Spinal cord (tissue), 10 donors: ENCODE measurements at places on chromosomes 7 and 10.

- peaks cover 49% of the 10 kb centered on the region for H3K4me1 ChIP-seq
- peak overlapping the region; percentile 60 for H3K27ac ChIP-seq
- no peak for DNase-seq
- H3K27me3 ChIP-seq = no peaks in the 10 kb centered on the region
These were observed 75.6 kb downstream of the AMZ1 start for GRCh38 chr7:2763597-2763996.

DNA sequence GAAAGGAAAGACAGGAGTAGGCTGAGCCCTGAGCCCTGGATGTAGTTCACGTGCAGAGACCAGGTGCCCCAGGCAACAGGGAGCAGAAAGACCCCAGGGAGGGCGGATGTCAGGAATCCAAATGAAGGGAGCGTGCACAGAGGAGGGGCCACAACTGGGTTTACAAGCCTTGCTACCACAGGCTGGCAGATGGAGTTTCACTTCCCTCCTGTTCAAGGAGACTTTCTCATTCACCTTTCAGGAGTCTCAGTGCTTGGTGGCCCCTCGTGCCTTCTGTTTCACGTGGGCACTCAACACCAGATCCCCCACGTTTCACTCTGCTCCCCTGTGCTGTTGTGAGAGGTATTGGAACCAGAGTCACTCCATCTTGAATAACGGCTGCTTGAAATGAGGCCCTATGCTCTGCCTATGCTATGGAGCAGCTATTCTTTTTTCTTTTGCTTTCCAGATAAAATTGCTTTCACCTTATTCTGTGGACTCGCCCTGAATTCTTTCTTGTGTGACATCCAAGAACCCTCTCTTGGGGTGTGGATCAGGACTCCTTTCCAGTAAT lies 601.4 kb upstream of the IGFBP3 start:
- no peak overlapping the region for H3K27ac ChIP-seq
- H3K36me3 ChIP-seq = no peaks in the 10 kb centered on the region
- no peaks in the 10 kb centered on the region for H3K4me1 ChIP-seq
- DNase-seq = no peak

DNA sequence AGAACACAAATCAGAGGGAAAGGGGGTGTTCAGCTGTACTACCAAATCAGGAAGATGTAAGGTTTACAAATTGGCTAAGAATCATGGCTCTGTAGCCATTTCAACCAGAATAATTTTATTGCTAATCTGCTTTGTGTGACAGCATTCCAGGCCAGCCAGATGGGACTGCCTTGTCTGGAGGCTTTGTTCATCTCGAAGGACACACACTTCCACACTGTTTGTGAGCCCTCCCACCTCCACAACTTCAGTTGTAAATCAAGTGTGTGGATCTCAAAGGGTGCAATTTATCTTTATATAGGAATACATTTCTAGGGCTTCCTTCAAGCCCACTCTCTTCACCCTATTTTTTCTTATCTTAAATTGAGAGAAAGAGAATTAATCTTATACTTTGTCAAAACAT lies 6.9 kb upstream of the OIT3 start:
- peaks cover 4% of the 10 kb centered on the region for H3K4me1 ChIP-seq
- peaks cover 2% of the 10 kb centered on the region for H3K36me3 ChIP-seq
- no peak overlapping the region for H3K27ac ChIP-seq
- no peaks in the 10 kb centered on the region for H3K27me3 ChIP-seq

DNA sequence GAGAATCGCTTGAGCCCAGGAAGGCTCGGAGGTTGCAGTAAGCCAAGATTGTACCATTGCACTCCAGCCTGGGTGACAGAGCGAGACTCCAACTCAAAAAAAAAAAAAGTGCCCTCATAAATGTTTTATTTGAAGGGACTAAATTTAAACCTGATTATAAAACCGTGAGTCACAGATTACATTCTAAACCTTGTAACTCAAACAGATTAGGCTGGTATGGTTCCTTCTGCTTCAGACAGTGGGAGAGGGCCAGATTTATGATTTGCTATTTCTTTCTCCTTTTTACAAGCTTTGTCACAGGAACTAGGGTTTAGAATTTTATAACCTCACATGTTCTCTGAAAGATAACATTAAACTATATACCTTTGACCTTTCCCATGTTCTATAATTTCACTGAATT lies 801.2 kb upstream of the ZWINT start:
- no peaks in the 10 kb centered on the region for H3K36me3 ChIP-seq
- no peak for DNase-seq
- no peaks in the 10 kb centered on the region for H3K27me3 ChIP-seq
- no peaks in the 10 kb centered on the region for H3K4me1 ChIP-seq
- no peak overlapping the region for H3K27ac ChIP-seq
- H3K4me3 ChIP-seq = no peak overlapping the region

- no peak for DNase-seq
- H3K27ac ChIP-seq = peak overlapping the region; percentile 3
- H3K4me1 ChIP-seq = peaks cover 36% of the 10 kb centered on the region
- H3K36me3 ChIP-seq = peaks cover 9% of the 10 kb centered on the region
- peaks cover 23% of the 10 kb centered on the region for H3K27me3 ChIP-seq
- H3K4me3 ChIP-seq = no peak overlapping the region
These were observed 48.3 kb downstream of the PROSER2 start for GRCh38 chr10:11871466-11871865.

- no peak overlapping the region for H3K27ac ChIP-seq
- no peak overlapping the region for H3K4me3 ChIP-seq
- H3K36me3 ChIP-seq = no peaks in the 10 kb centered on the region
- DNase-seq = no peak
- H3K4me1 ChIP-seq = no peaks in the 10 kb centered on the region
- no peaks in the 10 kb centered on the region for H3K27me3 ChIP-seq
These were observed 5.7 kb upstream of the DYNC2I1 start for GRCh38 chr7:158850545-158851102.

DNA sequence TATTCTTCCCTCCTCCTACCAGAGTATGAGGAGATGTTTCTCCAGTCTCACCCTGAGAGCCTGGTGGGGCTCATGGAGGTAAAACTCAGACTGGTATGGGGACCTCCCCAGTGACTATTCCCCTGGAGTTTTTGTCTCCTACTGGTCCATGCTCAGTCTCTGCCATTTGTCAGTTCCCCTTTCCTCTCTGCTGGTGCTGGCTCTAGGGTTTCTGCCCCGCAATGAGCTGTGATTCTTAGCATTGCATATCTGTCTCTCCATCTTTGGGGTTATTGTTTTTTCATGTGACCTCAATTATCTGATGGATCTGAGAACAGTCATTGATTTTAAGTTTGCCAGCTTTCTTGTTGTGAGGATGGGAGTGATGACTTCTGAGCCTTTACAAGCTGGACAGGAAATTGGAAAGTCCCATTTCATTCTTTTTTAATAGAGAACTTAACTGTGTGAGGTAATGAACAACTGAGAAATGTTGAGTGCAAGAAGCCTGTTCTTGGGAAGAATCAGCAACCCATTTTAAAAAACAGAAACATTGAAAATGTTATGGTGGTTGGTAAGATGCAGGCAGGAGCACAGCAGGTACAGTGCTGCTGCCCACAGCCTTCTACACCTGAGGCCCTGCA lies 26.9 kb downstream of the NACAD start:
- peaks cover 12% of the 10 kb centered on the region for H3K36me3 ChIP-seq
- no peaks in the 10 kb centered on the region for H3K27me3 ChIP-seq
- H3K4me1 ChIP-seq = no peaks in the 10 kb centered on the region
- no peak overlapping the region for H3K27ac ChIP-seq
- no peak overlapping the region for H3K4me3 ChIP-seq

- H3K4me1 ChIP-seq = no peaks in the 10 kb centered on the region
- no peak for DNase-seq
- peak overlapping the region; percentile 27 for H3K27ac ChIP-seq
- H3K27me3 ChIP-seq = no peaks in the 10 kb centered on the region
These were observed 53.6 kb downstream of the AGMO start for GRCh38 chr7:15508258-15508657.

GRCh38 chr7:98286093-98286539 lies 4.6 kb downstream of the BRI3 start:
- peaks cover 73% of the 10 kb centered on the region for H3K36me3 ChIP-seq
- no peaks in the 10 kb centered on the region for H3K27me3 ChIP-seq
- H3K4me1 ChIP-seq = peaks cover 65% of the 10 kb centered on the region
- no peak overlapping the region for H3K27ac ChIP-seq
- H3K4me3 ChIP-seq = no peak overlapping the region

DNA sequence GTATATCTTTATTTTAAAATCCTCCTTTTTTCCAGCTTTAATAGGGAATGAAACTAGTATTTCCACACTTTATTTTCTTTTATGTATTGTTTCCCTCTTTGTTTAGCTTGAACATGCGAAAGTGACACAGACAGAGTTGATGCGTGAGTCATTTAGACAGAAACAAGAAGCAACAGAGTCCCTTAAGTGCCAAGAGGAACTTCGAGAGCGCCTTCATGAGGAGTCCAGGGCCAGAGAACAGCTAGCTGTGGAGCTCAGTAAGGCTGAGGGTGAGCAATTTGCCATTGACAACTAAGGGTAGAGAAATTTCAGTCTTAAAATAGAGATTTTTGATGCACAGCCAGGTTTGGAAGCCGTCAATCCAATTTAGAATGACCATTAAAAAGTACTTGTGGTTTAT lies 73.1 kb downstream of the CYP51A1 start:
- H3K4me3 ChIP-seq = no peak overlapping the region
- no peaks in the 10 kb centered on the region for H3K4me1 ChIP-seq
- no peaks in the 10 kb centered on the region for H3K27me3 ChIP-seq
- no peak for DNase-seq
- H3K36me3 ChIP-seq = no peaks in the 10 kb centered on the region
- no peak overlapping the region for H3K27ac ChIP-seq

DNA sequence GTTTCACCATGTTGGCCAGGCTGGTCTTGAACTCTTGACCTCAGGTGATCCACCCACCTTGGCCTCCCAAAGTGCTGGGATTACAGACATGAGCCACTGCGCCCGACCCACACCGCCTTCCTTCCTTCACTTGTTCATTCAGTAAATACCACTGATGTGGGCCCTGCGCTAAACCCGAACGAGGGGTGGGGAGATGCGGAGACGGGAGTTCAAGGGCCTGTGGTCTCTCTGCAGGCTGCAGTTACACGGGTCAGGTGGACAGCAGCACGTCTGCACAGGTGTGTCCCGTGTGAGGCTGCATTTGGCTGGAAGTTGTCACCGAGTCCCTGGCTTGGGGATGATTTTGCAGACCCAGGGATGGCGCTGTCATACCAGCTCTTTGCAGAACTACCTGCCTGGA lies 38.1 kb downstream of the COL26A1 start:
- H3K4me3 ChIP-seq = no peak overlapping the region
- peaks cover 8% of the 10 kb centered on the region for H3K4me1 ChIP-seq
- H3K27ac ChIP-seq = no peak overlapping the region
- no peak for DNase-seq
- no peaks in the 10 kb centered on the region for H3K36me3 ChIP-seq

DNA sequence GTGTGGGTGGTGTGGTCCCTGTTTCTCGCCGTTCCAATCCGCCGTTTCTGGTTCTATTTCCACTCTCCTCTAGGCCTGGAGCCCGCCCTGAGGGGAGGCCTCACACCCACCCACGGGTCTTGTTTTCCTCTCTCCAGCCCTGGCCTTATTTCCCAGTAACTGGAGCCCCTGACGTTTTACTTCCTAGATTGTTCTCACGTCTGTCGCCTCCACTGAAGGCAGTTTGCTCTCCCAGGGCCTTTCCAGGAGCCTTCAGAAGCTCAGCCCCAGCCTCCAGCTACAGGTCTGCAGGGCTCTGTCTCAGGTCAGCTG lies 30.6 kb downstream of the CFAP46 start:
- peaks cover 6% of the 10 kb centered on the region for H3K4me1 ChIP-seq
- no peak overlapping the region for H3K4me3 ChIP-seq
- H3K36me3 ChIP-seq = peaks cover 72% of the 10 kb centered on the region
- H3K27me3 ChIP-seq = no peaks in the 10 kb centered on the region
- no peak for DNase-seq
- H3K27ac ChIP-seq = no peak overlapping the region

GRCh38 chr10:31526681-31527080 lies 207.7 kb downstream of the ZEB1 start:
- H3K4me3 ChIP-seq = no peak overlapping the region
- no peaks in the 10 kb centered on the region for H3K27me3 ChIP-seq
- H3K27ac ChIP-seq = no peak overlapping the region
- no peak for DNase-seq
- H3K4me1 ChIP-seq = no peaks in the 10 kb centered on the region
- peaks cover 8% of the 10 kb centered on the region for H3K36me3 ChIP-seq

- no peak overlapping the region for H3K27ac ChIP-seq
- H3K4me1 ChIP-seq = no peaks in the 10 kb centered on the region
- H3K4me3 ChIP-seq = no peak overlapping the region
These were observed 38.9 kb upstream of the CNNM1 start for GRCh38 chr10:99290306-99290705.

GRCh38 chr7:2643386-2644219 lies 11.8 kb downstream of the TTYH3 start:
- H3K4me1 ChIP-seq = peaks cover 68% of the 10 kb centered on the region
- peaks cover 84% of the 10 kb centered on the region for H3K36me3 ChIP-seq
- no peak overlapping the region for H3K4me3 ChIP-seq
- no peaks in the 10 kb centered on the region for H3K27me3 ChIP-seq
- no peak for DNase-seq
- no peak overlapping the region for H3K27ac ChIP-seq

DNA sequence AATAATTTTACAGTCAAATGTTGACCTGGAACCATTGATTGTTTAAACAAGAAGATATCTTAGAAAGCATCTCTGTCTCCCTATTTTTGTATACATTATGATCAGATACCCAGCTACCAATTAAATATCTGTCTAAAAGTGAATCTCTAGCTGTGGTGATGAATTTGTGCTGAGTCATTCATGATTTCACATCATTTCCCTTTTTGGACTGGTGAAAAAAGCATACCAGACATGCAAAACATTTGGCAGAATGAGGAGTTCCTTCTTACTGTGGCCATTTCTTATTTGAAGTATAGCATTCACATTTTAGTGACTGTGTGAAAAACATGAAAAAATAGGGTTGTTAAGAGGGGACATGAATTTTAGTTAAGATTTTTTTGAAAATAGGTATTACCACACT lies 98.0 kb upstream of the GATA3 start:
- DNase-seq = no peak
- H3K36me3 ChIP-seq = no peaks in the 10 kb centered on the region
- H3K27me3 ChIP-seq = no peaks in the 10 kb centered on the region
- no peaks in the 10 kb centered on the region for H3K4me1 ChIP-seq

DNA sequence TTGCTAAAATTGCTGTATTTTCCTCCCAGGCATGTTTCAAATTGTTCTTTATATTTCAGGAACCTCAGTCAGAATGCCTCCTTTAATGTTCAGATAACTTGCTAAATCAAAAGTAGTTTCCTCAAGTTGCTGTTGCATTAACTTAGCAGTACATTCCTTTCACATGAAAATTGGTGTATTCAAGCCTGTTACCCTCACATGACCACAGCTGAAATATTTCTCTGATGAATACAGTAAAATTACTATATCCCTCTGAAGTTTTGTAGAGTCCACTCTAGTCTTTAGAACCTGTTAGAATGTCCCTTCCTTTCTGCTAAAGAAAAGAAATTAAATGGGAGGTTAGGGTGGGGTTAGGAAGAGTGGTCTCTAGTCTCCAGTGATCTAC lies 24.5 kb upstream of the C1GALT1 start:
- no peak for DNase-seq
- H3K27me3 ChIP-seq = no peaks in the 10 kb centered on the region
- no peak overlapping the region for H3K4me3 ChIP-seq
- H3K36me3 ChIP-seq = no peaks in the 10 kb centered on the region
- H3K27ac ChIP-seq = no peak overlapping the region
